ENCODE measurements at places on chromosomes 4 and X. TPM values are rescaled to one million over a fixed set of nuclear protein-coding genes. Genes with fewer than 3 reads are reported as not detected.

- H3K27ac ChIP-seq: no peak overlapping the region
- H3K36me3 ChIP-seq: no peaks in the 10 kb centered on the region
- no peaks in the 10 kb centered on the region for H3K4me1 ChIP-seq
- DNase-seq: no peak
- H3K27me3 ChIP-seq: peaks cover 5% of the 10 kb centered on the region
Measured at GRCh38 chr4:3704669-3705068, 61.5 kb upstream of the ADRA2C start.

TRAM1L1 gene
- not detected for total RNA-seq

TCEAL2 gene
- not detected for total RNA-seq

DNA sequence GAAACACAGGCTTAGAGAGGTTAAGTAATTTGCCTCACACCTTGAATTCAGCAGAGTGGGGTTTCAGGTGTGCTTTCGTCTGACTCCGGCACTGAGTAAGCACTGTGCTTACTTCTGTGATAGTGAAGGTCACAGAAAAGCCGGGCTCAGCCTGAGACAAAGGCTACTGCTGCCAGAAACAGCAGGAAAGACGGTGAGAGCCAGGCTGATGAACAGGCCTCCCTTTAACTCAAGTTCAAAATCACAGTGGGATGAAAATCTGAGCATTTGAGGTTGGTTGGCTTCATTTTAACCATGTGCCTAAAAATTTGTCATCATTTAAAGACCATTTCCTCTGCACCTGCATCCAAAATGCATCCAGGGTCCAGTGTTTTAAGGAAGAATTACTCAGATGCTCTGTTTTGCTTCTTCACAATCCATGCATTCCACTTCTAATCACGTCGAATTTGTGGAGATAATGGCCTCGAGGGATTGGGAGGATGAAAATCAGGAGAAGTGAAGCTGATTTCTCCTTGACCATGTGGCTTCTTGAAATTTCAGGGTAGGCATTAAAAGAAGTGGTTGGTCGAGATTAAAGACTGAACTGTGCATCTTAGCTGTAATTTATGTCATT is 121.2 kb upstream of the LNX1 start:
- no peak overlapping the region for H3K4me3 ChIP-seq
- no peaks in the 10 kb centered on the region for H3K36me3 ChIP-seq
- no peak overlapping the region for H3K27ac ChIP-seq
- no peak for DNase-seq

DNA sequence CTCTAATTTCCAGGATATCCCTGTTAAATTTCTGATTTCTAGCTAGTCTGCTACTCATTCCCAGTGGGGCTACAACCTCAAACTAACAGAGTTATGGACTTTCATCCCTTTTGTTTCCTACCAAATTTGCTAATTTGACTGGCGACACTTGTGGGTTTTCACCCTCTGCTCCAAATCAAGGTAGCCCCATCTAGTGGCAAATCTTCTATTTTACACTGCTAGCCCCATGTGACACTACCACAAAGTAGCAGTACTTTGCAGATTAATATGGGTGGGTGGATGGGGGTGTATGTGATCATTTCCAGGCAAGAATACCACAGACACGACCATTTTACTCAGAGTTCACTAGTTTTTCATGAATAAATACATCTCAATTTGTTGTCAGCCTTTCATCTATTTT is 150.3 kb downstream of the MSL3 start:
- H3K27me3 ChIP-seq: no peaks in the 10 kb centered on the region
- H3K36me3 ChIP-seq: no peaks in the 10 kb centered on the region
- DNase-seq: peak; percentile 32
- no peak overlapping the region for H3K27ac ChIP-seq
- no peak overlapping the region for H3K4me3 ChIP-seq

FAM53A gene
- total RNA-seq: 2.5 TPM

DCAF4L1 gene
- 0.25 TPM for total RNA-seq

DNA sequence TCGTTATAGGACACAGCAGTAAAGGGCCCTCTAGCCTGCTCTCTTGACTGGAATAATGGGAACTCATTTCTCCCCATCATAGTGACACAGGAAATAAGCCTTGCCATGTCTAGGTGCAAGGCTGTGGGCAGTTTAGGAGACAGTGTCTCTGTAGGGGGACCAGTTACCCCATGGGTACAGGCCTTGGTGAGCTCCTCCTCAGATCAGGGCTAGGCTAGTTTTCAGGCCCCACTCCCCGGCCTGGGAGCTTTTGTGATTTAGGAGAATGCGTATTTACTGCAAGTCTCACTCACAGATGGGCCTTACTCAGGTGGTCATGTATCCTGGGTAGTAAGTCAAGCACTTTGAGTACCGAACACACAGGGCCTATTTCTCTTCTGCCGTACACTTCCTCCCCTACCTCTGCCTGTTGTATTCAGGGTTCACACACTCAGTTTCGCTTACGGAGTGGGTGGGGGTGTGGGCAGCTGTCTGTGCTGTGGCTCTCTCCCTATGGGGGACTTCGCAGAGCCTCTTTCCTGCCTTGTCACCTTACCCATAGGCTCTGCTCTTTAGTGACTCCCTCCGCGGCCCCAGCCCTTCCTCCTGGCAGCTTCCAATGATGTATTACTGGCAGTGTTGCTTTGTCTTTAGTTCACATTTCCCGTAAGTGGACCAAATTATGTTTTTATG is 34.2 kb downstream of the FAM193A start:
- peak; percentile 85 for DNase-seq
- no peaks in the 10 kb centered on the region for H3K27me3 ChIP-seq
- peak overlapping the region; percentile 90 for H3K27ac ChIP-seq
- peak overlapping the region; percentile 1 for H3K4me3 ChIP-seq

DNA sequence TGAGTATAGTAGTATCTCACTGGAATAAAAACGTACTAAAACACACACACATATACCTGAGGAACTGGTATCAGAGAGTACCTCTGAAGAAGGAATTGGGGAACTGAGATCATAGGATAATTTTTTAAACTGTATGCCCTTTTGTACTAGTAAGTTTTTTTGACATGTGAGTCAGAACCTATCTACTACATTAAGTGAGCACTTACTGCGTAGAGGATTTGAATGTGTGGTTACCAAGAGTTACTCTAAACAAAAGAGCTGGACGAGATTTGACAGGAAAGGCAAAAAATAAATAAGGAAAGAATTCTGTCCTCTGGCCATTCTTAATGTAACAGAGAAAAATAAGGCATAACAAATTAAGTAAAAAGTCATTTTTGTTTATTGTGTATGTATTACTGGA is 546.5 kb upstream of the FAT1 start:
- no peaks in the 10 kb centered on the region for H3K27me3 ChIP-seq
- DNase-seq: no peak
- no peak overlapping the region for H3K4me3 ChIP-seq
- no peaks in the 10 kb centered on the region for H3K4me1 ChIP-seq
- no peak overlapping the region for H3K27ac ChIP-seq

GRCh38 chr4:96642490-96642889 is 802.6 kb downstream of the PDHA2 start:
- no peak overlapping the region for H3K4me3 ChIP-seq
- no peaks in the 10 kb centered on the region for H3K36me3 ChIP-seq
- DNase-seq: no peak
- no peak overlapping the region for H3K27ac ChIP-seq

ARHGAP36 gene
- not detected for total RNA-seq

GRCh38 chr4:169100670-169101101 is 90.6 kb upstream of the CBR4 start:
- no peak overlapping the region for H3K27ac ChIP-seq
- no peaks in the 10 kb centered on the region for H3K36me3 ChIP-seq
- no peaks in the 10 kb centered on the region for H3K4me1 ChIP-seq
- peaks cover 2% of the 10 kb centered on the region for H3K27me3 ChIP-seq
- H3K4me3 ChIP-seq: no peak overlapping the region

GRCh38 chrX:1060562-1060960 is 151.9 kb downstream of the CRLF2 start:
- peaks cover 2% of the 10 kb centered on the region for H3K27me3 ChIP-seq
- H3K36me3 ChIP-seq: peaks cover 4% of the 10 kb centered on the region
- H3K4me3 ChIP-seq: no peak overlapping the region

- H3K36me3 ChIP-seq: no peaks in the 10 kb centered on the region
- H3K27me3 ChIP-seq: no peaks in the 10 kb centered on the region
- H3K4me3 ChIP-seq: no peak overlapping the region
- H3K4me1 ChIP-seq: no peaks in the 10 kb centered on the region
- peak; percentile 67 for DNase-seq
Measured at GRCh38 chr4:183256756-183257385, 63.2 kb downstream of the CLDN22 start.

All from activated CD4-positive, alpha-beta T cell treated with anti-CD3 and anti-CD28 coated beads for 36 hours (primary cell).